Stimulated activated CD8-positive, alpha-beta memory T cell treated with anti-CD3 and anti-CD28 coated beads, Interleukin-7, amount 100 ng/mL, for 4 hours (primary cell): ENCODE measurements at places on chromosomes 6 and 20.

DNA sequence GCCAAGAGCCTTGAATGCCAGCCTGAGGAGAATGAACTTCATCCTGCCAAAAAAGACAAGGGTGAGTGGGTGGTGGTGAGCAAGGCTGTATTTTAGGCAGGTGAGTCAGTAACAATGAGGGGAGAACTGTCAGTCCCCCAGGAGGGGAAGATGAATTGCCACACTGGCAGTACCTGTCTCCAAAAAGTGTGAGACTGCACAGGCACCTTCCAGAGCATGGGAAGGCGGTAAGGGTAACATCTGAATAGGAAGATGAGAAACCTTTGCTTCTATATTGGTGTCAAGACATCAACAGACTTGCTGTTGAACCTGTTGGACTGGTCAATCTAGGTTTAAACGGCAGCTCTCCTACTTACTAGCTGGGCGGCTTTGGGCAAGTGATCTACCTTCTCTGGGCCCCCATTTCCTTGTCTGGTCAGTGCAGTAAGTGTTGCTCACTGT, 30.9 kb downstream of the STK35 start:
- no peak for DNase-seq

DNA sequence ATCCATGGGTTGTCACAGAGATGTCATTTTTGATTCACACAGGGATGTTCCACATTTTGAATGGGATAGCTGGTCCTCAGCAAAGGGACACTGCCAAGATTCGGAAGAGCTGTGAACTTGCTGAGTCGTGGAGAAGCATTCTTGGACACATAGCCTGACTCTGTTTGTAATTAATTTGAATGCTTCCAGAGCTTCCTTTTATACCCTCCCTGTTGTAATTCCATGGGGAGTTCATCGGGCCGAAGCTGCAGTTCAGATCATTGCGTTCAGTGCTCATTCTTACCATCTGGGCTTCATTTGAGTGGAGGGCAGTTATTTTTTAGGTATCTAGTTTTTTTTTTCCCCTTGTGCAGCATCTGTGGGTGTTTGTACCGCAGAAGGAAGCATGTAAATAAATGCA, 126.5 kb downstream of the SLC24A3 start:
- no peak for DNase-seq

DNA sequence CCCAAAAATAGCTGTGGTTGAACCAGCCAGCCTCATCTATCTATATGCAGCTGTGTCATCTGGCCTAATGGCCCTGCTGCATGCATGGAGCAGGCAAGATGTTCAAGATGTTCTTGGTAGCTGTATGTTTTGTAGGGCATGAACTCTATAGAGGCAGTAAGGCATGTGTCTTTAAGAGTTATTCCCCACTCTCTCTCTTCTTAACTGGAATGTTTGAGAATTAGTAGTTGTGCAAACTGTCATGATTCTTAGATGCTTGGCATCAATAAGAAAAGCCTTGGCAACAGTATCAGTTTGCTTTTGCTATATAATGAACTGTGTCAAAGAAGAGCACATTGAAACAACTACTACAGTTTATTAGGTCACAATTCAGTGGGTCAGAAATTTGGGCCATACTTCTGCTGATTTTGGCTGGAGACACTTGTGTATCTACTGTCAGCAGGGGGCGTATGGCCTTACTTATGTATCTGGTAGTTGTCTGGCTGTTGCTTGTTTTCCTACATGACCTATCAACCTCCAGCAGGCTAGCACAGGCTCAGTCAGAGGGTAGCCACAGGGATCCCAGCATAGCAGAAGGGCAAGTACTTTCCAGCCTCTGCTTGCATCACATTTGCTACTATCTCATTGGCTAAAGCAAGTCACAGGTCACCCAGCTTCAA, 56.1 kb upstream of the LAMP5 start:
- DNase-seq = no peak

GRCh38 chr6:41654151-41654697, 16.0 kb downstream of the MDFI start:
- no peak for DNase-seq

GRCh38 chr6:17492350-17492749, 99.0 kb downstream of the CAP2 start:
- no peak for DNase-seq

- no peak for DNase-seq
These were observed 191.6 kb upstream of the SUPT3H start for GRCh38 chr6:45569210-45569945.
